ENCODE measurements at places on chromosomes 1 and 21.

GRCh38 chr1:184747089-184747955 lies 7.3 kb downstream of the EDEM3 start:
- DNase-seq = no peak

- DNase-seq = no peak
Measured at GRCh38 chr1:219365451-219365850, 191.8 kb downstream of the LYPLAL1 start.

DNA sequence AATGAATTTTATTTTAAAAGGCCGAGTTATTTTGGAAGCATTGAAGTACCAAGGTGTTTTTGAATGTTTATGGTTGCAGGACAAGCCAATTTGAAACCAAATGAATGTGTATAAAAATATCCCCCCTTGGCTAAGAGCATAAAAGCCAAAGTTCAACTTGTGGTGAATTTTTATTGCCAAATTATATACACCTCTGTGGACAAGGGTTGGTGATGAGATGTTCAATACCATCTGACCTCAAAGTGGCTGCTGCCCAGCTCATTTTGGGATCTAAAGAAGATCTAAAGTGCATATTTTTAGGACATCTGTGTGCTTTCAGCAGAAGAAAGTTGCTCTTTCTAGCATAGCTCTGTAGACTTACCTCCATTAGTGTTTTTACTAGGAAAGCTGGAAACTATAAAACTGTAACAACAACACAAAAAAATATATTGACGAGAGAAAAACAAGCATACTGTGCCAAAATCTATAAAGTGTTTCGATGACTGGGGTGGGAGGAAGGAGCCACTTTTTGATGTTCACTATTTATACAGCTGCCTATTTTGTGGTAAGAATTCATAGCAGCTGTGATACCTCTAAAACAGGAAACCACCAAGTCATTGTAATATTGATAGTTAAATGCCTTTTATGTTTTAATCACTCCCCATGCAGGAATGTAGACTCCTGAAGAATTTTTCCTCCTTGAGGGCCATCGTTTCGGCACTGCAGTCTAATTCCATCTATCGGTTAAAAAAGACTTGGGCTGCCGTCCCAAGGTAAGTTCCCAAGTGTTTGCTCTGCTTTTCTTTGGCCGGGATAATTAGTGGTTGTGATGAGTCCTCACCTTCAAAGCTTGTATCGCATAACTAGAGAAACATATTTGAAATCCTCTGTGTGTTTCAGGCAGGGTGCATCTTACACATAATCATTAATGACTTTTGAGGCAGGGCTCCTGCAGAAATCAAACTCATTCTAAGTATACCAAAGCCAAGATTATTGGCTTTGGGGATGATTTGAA lies 83.2 kb downstream of the RGL1 start:
- no peak for DNase-seq

- peak; percentile 26 for DNase-seq
Measured at GRCh38 chr21:16194095-16194787, 464.5 kb downstream of the USP25 start.

DNA sequence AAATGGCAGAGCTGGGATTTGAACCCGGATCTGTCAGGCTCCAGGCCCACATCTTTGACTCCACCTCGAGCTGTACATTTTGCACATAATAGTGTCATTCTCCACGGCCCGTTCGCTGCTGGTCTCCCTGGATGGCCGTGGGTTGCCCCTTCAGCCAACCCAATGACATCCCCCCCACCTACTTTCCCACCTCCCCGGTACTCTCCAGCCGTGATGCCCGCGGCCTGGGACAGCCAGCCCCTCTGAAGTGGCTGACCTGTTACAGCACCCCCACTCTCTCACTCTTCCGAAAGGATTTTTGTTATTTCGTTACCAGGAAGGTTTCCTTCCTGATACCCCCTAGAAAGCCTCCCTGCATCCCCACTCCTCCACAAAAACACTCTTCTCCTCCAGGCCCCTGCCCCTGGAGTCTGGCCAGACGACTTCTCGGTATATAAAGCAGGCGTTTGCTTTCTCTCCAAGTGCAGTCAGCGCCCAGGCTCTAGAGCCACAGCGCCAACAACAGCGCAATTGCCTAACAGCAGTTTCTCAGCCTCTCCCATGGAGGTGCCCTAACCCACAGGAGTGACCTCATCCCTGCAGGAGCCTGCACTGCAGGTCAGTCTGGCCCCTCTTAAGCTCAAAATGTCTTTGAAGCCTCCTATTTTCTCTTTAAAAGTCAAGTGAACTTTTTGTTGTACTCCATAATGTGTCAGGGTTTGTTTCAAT lies 14.5 kb upstream of the GJB5 start:
- no peak for DNase-seq

DNA sequence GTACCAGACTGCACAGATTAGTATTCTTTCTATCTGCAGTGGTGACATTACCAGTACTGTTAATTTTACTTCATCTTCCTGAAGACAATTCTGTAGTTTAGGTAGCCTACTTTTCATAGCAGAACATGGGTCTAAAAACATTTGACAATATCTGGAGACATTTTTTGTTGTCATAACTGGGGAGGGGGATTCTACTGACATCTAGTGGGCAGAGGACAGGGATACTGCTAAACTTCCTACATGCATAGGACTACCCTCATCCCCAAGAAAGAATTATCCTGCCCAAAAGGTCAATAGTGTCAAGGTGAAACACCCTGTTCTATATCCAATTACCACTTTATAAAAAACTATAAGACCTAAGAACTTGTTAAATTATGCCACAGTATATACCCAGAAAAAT lies 3.4 kb upstream of the ARHGAP29 start:
- no peak for DNase-seq

DNA sequence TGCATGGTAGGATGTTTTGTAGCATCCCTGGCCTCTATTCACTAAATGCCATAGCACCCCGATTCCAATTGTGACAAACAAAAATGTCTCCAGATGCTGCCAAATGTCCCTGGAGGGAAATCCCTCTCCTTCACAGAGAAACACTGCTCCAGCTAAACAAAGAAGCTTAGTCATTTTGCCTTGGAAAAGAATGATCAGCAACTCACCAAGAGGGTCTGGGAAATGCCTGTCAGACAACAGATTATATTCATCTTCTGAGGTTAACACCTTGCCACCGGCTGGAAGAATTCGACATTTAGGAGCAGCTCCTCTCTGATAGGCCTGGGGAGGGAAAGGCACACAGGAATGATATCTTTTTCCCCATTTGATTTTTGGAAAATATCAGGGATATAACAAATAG lies 84.4 kb downstream of the NIBAN1 start:
- no peak for DNase-seq

DNA sequence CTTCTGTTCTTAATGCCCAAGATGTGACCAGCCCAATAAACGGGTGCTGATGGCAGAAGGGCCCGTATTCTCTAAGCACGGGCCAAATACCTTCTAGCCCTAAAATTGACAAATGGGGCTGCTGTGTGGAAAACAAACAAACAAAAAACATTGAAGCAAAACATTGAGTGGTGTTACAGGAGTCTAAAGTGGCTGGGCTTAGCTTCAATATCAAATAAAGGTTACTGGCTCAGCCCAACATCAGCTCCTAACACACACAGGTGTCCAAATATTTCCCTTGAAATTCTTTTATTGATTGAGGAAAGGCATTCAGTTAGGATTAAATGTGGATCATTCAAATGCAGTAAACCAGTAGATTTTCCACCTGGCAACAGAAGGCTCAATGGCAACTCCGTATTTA lies 13.3 kb upstream of the TTF2 start:
- no peak for DNase-seq

GRCh38 chr1:172789840-172790239 lies 130.9 kb downstream of the FASLG start:
- no peak for DNase-seq

GRCh38 chr1:56411484-56412180 lies 167.7 kb downstream of the PLPP3 start:
- DNase-seq = no peak

- DNase-seq = no peak
Measured at GRCh38 chr1:24963943-24964693, 34.0 kb upstream of the RUNX3 start.

DNA sequence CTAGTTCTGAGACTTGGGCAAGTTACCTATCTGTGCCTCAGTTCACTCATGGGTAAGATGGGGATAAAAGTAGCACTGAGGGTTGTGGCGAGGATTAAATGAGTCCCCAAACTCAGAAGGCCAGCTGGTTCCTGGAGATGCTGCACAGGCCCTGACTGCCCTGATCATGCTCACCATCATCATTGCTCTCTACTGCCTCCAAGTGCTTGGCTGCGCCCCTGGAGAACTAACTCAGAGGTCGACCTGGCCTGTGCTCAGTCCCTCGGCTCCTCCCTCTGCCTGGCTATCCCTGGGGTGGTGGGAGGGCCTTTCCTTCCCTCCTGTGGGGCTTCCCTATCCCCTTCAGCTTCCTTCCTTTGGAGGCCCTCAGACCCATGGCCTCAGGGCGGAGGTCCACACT lies 5.6 kb downstream of the SLC5A9 start:
- DNase-seq = no peak

DNA sequence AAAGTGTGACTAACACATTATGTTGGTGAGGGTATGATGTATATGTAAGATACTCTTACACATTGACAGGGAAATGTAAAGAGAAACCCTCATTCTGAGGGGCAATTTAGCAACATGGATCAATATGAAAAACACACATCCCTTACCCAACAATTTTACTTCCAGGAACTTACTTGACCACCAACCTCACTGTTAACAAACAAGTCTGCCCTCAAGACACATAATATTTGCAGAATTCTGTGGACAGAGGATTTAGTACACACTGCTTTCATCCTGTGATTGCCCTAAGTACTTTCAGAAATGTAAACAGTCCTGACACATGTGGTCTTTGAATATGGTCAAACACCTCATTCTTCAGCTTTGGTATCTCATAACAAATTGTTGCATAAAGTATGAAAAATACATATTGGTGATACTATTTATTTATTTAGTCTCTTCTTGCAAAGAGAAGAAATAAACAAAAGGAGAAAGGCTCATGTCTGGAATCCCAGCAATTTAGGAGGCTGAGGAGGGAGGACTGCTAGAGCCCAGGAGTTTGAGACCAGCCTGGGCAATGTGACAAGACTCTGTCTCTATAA lies 6.9 kb downstream of the USP48 start:
- DNase-seq = no peak

DNA sequence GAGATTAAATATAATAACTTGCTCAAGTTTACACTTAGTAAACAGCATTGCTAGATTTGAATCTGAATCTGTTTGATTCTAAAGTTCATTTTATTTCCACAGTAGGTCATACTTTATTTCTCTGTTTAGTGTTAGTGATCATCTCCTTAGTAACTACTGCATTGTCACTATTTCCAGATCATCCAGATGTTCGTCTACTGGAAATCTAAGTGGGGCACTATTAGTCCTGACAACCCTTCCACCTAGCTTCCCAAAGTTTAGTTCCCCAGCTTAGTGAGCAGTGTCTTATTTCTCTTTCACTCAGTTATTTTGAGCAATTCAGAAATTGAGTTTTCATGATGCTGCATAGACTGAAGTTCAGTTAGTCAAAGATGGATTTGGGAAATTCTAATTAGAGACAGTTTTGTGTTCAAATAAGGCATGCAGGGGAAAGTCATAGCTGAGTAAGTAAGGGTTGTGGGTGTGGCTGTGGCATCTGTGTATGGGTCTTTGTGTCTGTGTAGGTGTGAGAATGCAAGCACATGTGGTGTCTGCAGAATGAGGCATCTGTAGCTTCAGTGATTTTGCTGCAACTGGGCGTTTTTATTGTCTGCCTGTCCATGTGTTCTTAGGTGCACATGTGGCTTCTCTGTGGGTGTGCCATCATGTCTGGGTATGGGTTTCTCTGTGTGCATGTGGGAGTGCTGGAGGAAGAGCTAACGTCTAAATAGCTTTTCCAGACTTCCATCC lies 107.3 kb downstream of the NTMT2 start:
- no peak for DNase-seq

DNA sequence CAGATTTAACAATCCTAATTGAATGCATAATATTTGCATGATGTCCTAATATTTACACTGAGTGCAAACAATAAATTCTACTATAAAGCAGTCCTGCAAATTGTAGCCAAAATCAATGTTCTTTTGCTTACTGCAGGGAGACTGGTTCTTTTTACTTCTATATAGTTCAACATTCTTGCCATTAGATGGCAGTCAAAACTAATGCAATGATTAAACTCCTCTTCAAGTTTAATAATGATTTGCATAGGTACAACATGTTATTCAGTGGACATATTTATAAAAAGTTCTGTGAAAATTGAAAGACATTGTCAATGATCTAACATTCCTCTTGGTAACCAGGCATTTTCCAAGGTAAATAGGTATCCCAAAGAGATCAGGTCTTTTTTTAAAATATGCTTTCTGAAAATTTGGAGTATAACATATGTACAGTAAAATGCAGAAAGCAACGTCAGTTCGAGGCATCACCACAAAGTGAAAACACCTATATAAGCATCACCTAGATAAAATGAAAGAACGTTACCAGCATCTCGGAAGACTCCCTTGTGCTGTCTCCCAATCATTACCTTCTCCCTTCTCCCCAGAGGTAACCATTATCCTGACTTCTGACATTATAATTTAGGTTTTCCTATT lies 9.8 kb upstream of the FNBP1L start:
- no peak for DNase-seq

- DNase-seq = no peak
Measured at GRCh38 chr1:27789540-27790041, 16.6 kb downstream of the STX12 start.

DNA sequence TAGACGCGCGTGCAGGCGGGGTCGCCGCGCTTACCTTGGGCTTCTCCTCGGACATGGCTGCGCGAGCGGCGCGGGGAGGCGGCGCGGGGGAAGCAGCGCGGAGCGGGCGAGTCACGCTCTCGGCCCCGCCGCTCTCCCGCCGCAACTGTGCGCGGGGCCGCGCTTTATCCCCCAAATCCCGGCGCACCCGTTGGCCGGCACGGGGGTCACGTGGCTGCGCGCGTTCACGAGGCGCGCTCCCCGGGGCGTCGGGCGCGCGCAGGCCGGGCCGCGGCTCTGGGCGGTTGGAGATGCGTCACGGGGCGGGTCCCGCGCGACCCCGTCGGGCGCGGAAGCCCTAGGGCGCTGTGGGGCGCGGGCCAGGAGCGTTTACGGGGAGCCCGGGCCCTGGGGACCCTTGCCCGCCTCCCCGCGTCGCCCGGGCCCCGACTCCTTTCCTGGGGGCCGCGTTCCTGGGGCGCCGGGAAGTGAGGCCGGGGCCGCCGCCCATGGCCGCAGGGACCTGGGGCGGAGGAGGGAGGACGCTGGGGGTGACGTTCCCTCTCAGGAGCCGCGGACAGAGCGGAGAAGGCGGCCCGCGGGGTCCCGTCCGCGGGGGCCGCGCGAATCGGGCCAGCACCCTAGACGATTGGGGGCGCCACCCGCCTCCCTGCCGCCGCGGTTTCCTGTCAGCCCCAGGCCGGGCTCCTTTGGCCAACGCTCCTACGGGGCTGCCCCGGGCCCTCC lies at the start of gene SUMO3:
Gene SUMO3 (minus strand): TSS at position 149 of the 726 bp plus-strand sequence. CDS start 94 bp downstream, at position 55.
- DNase-seq = peak; percentile 70

DNA sequence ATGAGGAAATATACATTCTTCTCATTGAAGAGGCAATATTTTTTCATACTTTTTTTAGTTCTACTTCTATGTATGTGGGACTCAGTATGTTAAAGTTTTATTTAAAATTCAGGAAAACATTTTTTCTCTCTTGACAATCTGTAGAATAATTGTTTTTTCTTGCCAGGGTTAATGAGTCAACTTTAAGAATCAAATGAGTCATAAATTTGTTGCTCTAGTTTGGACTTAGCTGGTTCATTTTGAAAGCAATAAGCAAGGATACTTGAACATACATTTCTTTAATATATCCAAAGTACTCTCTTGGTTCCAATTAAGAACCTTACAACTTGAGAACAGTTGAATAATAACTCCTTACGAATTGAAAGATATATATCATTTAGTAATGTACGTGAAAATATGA lies 1145.3 kb upstream of the B3GALT2 start:
- DNase-seq = no peak

Data from caudate nucleus (tissue), 63 donors.